ENCODE measurements at places on chromosomes 12 and 14. TPM values are rescaled to one million over a fixed set of nuclear protein-coding genes. Genes with fewer than 3 reads are reported as not detected.
A peak's percentile ranks its signal among the peaks of the same experiment; 100 is the strongest.

Gene CMA1
- total RNA-seq = not detected

- DNase-seq = peak; percentile 54
These were observed 44.1 kb upstream of the KCNJ8 start for GRCh38 chr12:21818627-21819026.

DNA sequence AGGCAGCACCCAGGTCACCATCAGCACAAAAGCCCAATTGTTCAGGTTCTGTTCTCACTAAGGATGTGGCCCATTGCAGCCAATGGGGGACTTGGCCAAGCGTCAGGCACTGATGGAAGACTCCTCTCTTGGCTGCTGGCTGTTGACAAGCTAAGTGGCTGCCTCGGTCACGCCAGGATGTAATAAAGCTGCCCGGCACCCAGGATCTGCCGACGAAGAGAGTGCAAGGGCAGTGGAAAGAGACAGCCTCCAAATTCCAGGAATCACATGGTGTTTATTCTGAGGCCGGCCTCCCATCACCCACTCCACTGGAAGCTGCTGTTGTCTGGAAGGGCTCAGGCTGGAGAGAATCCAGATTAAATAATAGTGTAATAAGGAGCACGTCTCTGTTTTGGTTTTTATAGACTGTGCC is 451.8 kb upstream of the TBX3 start:
- no peak for DNase-seq

DNA sequence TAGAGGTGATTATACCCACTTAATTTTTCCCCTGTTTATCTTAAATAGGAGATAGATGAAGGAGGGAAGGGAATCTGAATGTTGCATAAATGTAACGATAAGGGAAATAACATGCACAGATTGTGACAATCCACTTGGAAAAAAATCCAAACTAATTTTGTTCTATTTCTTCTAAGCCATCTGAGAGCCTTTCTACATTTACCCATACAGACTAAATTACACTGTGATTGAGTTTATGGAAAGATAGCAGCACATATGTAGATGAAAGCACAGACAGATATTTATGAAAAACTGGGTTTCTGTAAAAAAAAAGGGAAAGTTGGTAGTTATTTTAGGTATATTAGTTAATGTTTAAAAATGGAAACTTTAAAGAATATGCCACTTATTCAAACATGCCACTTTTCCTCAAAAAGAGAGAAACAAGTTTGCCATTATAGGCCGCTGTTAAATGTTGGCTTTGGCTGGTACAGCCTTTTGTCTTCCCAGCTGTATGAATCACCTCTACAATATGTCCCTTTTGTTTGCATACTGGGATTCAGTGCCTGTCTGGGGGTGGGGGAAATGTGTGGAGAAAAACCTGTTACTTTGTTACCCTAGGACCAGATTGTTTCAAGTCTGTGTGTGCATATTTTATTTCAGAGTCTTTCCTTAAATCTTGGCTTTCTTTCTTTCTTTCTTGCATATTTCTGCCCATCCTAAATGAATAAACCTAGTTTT is 470.2 kb upstream of the LMO3 start:
- DNase-seq = no peak

Gene TAS2R42
- total RNA-seq = not detected

GRCh38 chr12:8904665-8905064 is 9.6 kb upstream of the PHC1 start:
- DNase-seq = no peak
